ENCODE measurements at places on chromosomes 13 and 19.

- peak; percentile 47 for DNase-seq
These were observed 39.7 kb downstream of the RCBTB2 start for GRCh38 chr13:48493066-48493765.

- peak; percentile 100 for DNase-seq
These were observed at the start of gene TMED1 for GRCh38 chr19:10835754-10836478. TMED1 (minus strand) TSS chr19:10836212; CDS start chr19:10836191, 21 bp downstream.

DNA sequence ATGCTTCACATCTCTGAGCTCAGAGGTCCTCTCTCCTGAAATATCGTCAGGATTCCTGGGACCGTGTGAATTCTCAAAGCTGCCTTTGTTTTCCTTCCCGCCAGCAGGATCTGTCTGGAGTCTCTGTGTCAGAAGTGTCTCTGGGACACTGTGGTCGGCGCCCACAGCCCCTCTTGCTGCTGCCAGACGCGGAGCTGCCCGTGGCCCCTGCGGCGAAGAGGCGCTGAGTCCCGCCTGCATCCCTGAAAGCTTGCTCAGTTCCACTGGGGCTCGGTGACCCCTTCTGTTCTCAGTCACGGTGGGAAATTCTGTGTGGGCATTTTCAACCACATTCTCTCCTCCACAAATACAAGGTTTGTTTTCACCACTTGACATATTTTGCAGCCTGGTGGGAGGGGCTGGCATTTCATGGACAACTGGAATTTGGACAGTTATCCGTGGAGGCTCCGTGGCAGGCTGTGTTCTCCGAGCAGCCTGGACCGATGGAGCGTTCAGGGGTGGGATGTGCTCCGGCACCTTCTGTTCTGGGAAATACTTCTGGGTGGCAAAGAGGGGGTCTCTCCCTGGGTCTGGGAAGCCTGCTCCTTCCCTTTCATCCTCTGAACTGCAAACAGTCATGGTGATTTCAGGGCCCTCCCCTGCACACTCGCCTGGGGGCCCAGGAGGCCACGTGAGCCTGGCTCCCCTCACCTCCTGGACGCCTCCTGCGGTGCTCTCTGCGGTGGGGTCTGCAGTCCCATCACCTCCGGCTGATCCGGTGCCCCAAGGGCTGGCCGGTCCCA is 42.6 kb upstream of the GRTP1 start:
- DNase-seq: no peak

DNA sequence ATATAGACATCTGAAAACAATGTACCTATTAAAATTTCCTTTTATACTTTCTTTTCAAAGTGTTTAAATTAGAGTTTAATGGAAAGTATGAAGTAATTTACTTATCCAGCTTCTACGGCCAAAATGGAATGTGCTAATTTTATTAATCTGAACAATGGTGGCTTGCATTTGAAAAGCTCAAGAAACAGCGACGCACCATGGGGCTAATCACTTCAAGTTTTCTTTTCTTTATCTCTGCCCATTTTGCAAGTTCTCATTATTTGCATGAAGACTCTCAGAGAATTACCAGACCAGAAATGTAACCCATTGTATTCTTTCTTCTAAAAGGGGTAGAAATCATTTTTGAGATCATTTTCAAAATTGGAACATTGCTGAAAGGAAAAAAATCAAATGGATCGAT is 204.0 kb upstream of the STARD13 start:
- DNase-seq: no peak

DNA sequence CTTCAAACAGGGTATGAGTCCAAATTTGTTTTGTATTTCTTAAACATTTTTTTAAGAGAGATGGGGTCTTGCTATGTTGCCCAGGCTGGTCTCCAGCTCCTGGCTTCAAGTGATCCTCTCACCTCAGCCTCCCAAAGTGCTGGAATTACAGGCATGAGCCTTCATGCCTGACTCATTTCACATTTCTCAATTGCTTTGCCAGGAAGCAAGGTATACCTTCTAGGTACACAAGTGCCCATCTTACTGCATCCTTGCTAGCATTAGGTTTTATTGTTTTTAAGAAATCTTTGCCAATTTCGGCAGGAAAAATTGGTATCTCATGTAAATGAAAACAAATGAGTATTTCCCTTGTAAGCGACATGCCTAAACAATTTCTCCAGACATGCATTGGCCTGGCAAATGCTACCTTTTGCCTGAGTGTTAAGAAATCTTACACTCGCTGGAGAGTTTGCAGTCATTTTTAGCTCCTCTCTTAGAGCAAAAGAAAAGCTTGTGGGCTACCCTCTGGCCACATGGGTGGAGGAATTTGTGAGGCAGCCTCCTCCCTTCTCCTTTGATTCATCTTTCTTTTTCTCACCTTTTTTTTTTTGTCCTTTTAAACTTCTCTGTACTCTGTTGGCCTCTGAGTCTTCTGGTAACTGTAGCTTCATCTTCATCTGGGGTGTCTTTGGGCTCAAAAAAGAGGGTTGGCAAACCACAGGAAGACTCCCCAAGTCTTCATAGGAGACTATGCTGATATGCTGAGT is 33.0 kb downstream of the ACTL9 start:
- no peak for DNase-seq

DNA sequence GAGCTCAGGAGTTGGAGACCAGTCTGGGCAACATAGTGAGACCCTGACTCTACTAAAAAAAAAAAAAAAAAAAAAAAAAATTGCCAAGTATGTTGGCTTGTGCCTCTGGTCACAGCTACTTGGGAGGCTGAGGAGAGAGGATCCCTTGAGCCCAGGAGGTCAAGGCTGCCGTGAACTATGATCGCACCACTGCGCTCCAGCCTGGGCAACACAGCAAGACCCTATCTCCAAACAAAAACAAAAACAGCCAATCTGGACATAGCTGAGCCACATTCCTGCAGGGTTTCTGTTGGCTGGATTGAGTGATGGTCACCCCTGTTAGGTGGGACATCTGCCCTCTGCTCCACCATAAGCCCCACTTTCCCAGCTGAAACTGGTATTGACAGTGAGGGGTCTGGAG is 13.6 kb upstream of the ANGPTL8 start:
- DNase-seq: no peak

GRCh38 chr13:62375653-62376052 is 960.0 kb upstream of the PCDH20 start:
- DNase-seq: no peak

GRCh38 chr19:13318190-13318589 is 168.0 kb downstream of the IER2 start:
- DNase-seq: no peak

GRCh38 chr19:41577833-41578232 is 1.9 kb downstream of the CEACAM21 start:
- DNase-seq: no peak

DNA sequence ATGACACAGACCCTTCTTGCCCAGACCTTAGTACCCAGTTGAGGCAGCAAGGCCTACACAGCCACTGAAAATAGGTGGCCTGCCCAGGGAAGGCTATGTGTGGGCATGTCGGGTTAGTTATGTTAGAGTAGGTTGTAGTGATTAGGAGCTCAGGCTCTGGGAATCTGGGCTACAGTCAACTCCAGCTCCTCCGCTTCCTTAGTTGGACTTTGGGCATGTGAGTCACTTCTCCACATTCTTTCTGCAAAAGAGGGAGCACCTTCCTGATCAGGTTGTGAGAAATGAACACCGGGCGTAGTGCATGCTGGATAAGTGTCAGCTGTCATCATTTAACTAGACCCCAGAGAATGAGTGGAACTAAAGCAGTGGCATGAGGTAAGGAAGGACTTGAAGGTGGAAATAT is 64.8 kb downstream of the ARHGAP35 start:
- no peak for DNase-seq

DNA sequence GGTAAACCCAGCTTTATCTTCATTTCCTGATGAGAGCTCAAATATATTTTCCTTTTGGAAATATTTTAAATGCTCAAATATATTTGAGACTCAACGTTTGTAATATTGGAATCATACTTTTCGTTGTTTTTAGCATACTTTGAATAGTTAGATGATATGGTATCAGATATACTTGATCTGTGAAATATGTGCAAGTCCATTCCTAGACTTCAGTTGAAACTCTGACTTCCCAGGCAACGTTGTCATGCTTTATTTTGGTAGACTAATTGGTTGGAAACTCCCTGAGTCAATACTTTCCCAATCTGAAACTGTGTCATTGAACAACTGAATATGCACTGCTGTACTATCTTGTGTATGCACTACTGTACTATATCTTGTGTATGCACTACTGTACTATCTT is 378.5 kb downstream of the MYO16 start:
- DNase-seq: no peak

DNA sequence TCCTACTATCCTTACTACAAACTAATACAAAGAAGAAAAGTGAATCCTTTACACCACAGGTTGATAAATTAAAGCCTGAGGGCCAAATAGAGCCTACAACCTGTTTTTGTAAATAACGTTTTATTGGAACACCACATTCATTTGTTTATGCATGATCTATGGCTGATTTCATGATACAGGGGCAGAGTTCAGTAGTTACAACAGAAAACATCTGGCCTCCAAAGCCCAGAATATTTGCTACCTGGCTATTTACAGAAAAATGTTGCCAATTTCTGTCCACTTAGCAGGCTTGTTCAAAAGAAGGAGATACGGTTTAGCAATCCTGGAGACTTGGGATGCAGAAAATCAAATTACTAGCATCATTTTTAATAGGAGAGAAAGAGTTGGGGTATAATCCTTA is 24.1 kb downstream of the DCT start:
- DNase-seq: no peak

- no peak for DNase-seq
These were observed 23.2 kb downstream of the C3 start for GRCh38 chr19:6697291-6697690.

- no peak for DNase-seq
These were observed 11.7 kb downstream of the RANBP3 start for GRCh38 chr19:5966215-5966614.

GRCh38 chr19:2047449-2048103 is 3.5 kb downstream of the MKNK2 start:
- no peak for DNase-seq

- peak; percentile 99 for DNase-seq
These were observed 19.9 kb downstream of the ZSWIM9 start for GRCh38 chr19:48190288-48190884.

- no peak for DNase-seq
These were observed 45.4 kb upstream of the MIR17HG start for GRCh38 chr13:91302111-91302510.

- no peak for DNase-seq
These were observed 79.8 kb downstream of the ATP11A start for GRCh38 chr13:112769615-112770014.

DNA sequence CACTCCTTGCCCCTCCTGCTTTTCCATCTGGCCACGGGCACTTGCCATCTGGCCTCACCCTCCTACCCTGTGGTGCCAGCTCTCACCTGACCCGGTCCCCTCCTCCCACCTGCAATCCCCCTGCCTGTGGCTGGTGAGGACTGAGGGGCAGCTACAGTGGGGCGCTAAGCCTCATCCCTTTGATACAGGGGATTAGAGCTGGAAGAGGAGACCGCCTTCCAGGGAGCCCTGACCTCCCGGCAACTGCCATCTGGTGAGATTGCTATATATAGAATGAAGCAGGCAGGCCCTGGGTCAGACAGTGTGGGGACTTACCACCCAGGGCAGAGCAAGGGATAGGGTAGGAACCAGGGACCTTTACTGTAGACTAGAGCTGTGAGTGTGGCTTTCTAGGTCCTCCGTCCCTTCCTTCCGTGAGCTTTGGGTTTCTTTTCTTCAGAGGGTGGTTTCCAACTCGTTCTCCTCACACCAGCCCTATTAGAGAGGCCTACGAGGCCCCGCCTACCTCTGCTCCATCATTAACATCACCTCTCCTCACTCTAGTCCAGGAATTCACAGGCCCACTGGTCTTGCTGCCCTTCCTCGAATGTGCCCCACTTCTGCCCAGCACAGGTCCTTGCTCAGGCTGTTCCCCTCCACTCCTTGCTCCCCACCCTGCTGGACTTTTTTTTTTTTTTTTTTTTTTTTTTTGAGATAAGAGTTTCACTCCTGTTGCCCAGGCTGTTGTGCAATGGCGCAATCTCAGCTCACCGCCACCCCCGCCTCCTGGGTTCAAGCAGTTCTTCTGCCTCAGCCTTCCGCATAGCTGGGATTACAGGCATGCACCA is 7.7 kb downstream of the KASH5 start:
- DNase-seq: no peak

- DNase-seq: no peak
These were observed 1178.0 kb downstream of the UQCRFS1 start for GRCh38 chr19:28034936-28035335.

- DNase-seq: peak; percentile 98
These were observed 44.3 kb upstream of the CEACAM21 start for GRCh38 chr19:41531438-41532311.

GRCh38 chr13:98025480-98026025 is 72.1 kb downstream of the IPO5 start:
- no peak for DNase-seq

DNA sequence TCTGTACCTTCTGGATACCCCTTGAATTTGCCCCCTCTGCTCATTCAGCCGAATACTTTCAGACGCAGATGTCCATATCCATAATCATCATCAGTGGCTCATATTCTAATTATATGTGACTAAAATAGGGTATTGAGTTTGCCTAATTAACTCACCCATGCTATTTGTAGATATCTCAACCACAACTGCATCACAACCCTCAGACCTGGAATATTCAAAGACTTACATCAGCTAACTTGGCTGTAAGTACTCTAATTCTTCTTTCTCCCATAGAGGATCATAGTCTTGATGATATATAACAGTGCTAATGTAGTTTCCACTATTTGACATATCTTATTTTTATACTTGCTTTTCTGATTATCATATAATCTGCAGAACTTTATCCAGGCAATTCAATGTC is 35.8 kb downstream of the RXFP2 start:
- DNase-seq: no peak

- no peak for DNase-seq
These were observed at the start of gene ZNF577 for GRCh38 chr19:51887522-51888498. ZNF577 (minus strand) TSS chr19:51887951; CDS start chr19:51880382, 7,569 bp downstream.
